Right hindlimb (tissue), 1 donor: ENCODE measurements at places on chromosomes 7 and 10.
A peak's percentile ranks its signal among the peaks of the same experiment; 100 is the strongest.

GRCh38 chr10:88693392-88694020, 12.5 kb upstream of the LIPK start:
- no peak for DNase-seq

DNA sequence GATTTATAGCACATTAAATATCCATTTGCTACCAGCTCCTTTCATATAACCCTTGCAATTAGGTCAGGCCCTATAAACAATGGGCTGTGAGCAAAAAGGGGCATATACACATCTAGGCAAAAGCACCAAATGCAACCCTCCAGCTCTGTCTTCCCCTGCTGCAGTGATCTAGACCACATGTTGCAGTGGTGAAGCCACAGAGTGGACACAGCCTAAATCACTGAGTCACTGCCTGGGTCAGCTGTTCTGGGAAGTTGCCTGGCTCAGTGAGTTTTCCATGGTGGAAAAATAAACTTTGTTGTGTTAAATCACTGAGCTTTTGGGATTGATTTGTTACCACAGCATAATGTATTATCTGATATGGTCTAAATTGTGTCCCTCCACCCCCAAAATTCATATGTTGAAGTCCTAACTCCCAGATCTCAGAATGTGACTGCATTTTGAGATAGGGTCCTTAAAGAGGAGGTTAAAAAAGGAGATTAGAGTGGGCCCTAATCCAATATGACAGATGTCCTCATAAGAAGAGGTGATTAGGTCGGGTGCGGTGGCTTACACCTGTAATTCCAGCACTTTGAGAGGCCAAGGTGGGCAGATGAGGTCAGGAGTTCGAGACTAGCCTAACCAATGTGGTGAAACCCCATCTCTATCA, 70.4 kb downstream of the ZFAND4 start:
- DNase-seq = no peak

GRCh38 chr10:6494936-6495592, 85.0 kb downstream of the PRKCQ start:
- no peak for DNase-seq

DNA sequence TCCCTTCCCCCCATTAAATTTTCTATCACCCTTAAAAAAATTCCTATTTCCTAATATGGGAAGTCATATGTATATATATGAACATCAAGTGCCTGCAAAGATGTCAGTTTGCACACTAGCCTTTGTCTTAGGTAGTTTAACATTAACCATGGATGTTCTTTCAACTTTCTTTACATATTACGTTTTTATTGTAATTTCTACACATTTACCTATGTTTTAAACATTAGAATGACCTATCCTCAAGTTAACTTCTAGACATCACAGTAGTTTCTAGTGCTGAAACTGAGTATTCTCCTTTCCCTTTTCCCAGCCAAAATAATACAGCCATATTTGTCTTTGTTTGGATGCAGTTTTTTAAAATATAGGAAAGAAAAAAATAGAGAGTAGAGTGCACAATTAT, 5.8 kb downstream of the DLX6 start:
- no peak for DNase-seq

DNA sequence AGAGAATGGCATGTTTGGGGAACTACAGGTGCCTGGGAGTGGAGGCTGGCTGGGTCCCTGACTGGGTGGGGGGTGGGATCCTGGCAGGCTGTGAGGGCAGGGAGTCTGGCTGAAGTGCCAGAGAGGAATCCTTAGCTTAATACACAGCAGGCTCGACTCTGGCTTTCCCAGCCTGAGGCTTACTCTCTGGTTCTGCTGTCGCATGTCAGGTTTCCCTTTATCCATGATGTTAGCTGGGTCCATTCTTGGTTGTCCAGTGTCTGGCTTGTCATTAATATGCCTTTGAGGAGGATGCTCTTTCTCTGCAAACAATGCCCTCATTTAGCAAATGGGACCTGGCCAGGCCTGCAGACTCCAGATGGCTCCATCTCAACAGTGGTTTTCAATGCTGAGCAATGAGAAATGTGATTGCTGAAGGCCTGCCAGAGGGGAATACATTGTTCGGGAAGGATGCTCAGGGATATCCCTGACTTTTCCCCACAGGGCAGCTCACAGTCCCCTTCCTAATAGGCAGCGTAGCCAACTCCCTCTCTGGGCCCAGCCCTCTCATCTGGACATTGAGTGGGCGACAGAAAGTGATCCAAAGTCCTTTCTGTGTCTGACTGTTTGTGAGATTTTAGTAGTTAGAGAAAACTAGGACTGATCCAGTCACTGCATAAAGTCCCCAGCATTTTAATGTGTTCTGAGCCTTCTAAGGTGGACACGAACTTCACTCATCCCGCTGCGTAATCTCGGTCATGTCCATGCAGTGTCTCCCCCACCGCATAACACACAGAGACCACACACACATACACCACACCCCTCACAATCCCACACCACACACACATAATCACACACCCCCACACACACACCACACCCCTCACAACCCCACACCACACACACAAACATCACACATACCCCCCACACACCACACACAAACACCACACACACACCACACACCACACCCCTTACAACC, 124.9 kb downstream of the ANLN start:
- no peak for DNase-seq

DNA sequence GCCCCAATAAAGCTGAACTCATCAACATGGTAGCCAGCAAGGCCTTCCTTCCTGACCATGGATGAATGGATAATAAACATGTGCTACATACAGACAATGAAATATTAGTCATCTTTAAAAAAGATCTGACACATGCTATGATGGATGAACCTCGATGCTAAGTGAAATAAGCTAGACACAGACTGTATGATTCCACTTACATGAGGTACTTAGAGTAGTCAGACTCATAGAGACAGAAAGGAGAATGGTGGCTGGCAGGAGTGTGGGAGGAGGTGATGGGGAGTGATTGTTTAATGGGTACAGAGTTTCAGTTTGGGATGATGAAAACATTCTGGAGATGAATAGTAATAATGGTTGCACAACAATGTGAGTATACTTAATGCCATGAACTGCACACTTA, 114.1 kb upstream of the SORCS3 start:
- DNase-seq = no peak

DNA sequence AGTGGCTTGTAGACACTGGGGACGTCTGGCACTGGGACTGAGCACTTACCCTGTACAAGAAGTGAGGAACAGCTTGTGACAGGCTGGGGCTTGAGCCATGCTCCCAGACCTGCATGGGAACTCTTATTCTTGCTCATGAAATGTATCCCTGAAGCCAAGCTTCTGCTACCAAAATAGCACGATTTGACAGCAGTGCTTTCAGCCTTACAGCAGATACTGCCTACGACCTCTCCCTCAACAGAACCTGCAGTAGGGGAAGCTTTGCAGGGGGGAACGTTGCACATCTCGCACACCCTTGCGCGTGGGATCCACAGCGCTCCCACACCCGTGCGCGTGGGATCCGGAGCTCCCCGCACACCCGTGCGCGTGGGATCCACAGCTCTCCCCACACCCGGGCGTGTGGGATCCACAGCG, 88.0 kb downstream of the CREM start:
- no peak for DNase-seq

GRCh38 chr7:71485586-71485985, 353.6 kb downstream of the GALNT17 start:
- DNase-seq = no peak

- no peak for DNase-seq
These were observed 62.8 kb downstream of the PPP1R3A start for GRCh38 chr7:113856010-113856409.

- DNase-seq = peak; percentile 80
These were observed 820 bp downstream of the WAC start for GRCh38 chr10:28533571-28534304.

GRCh38 chr10:14926722-14927416, 27.0 kb downstream of the DCLRE1C start:
- no peak for DNase-seq

- DNase-seq = no peak
These were observed 519.4 kb downstream of the GLRX3 start for GRCh38 chr10:130655313-130656186.

GRCh38 chr7:116224492-116225098, 14.3 kb downstream of the TES start:
- DNase-seq = no peak

- DNase-seq = no peak
These were observed 102.1 kb downstream of the RTKN2 start for GRCh38 chr10:62166331-62167131.

- DNase-seq = peak; percentile 64
These were observed 139.4 kb downstream of the KCND2 start for GRCh38 chr7:120412139-120413050.

GRCh38 chr7:139084709-139085108, 24.8 kb downstream of the ZC3HAV1 start:
- no peak for DNase-seq

- DNase-seq = peak; percentile 24
These were observed 47.5 kb downstream of the CAMK2B start for GRCh38 chr7:44277851-44278250.

DNA sequence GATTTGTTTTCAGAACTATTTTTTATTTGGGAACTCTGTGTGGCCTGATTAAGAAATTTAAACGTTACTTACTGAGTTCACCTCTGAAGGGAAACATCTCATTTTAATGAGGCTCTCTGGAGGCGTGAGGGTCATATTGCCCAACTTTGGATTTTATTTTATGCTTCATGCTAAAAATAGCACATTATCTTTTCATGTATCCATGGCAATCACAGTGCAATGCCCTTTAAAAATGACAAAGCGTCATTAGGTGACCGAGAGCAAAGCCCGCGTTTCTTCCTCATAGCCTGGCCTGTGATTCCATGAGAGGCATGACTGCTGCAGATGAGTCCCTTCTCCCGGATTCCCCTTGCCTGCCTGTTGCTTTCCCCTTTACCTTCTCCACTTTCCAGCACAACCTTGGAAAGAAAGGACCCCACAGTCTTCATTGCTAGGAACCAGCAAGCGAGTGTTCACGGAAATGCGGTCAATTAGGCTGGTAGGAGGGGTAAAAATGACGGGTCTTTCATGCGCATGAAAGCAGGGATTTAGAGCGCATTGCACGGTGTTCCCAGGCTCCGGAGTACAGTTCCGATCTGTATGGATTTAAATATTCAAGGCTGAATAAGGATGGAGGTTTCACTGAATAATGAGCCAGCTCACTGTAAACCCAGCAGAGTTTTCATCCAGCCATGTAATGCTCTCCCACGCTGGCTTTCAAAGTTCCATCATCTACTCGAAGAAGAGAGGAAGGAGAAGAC, 98.2 kb upstream of the PITRM1 start:
- DNase-seq = no peak

- DNase-seq = no peak
These were observed 15.2 kb downstream of the OAT start for GRCh38 chr10:124403548-124403947.

DNA sequence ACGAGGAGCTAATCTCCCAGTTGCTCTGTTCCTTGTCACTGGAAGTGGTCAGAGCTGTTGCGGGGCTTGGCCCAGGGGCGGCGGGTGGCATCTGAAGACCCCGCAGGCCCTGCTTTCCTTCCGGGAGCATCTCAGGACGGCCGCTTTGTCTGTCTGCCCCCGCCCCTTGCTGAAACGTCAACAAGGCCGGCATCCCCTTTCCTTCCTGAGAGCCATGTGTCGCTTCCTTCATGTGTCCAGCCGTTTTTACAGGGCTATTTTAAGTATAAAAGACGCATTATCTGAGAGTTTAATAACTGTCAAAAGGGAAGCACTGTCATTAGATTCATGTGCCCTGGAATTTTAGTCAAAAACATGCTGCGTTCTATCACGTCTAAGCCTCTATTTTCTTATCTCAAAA, 110.4 kb downstream of the CUX1 start:
- no peak for DNase-seq

DNA sequence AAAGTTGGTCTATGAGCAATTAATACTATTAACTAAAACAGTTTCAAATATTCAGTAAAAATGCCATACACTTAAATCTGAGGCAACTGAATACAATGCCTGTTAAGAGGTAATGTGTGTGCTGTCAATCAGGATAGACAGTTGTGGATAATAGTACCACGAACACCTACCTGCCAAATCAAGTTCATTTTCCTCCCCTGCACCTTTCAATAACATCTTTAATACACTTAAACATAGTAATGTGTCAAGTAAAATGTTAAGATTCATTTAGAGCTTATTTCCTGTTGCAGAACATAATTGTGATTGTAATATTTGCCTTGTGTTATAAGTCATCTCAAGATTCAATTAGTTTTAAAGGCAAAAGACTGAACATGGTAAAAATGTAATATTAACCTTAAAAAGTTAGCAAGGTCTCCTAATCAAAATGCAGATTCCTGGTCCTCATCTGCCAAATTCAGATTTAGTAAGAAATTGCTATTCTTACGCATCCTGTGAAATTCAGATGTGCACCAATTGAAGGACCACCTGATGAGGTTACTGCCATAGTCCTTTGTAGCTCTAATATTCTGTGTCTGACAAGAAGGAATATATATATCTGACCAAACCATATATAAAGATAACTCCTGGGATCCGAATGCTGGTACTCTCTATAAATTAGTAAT, 37.1 kb downstream of the COL1A2 start:
- DNase-seq = no peak

DNA sequence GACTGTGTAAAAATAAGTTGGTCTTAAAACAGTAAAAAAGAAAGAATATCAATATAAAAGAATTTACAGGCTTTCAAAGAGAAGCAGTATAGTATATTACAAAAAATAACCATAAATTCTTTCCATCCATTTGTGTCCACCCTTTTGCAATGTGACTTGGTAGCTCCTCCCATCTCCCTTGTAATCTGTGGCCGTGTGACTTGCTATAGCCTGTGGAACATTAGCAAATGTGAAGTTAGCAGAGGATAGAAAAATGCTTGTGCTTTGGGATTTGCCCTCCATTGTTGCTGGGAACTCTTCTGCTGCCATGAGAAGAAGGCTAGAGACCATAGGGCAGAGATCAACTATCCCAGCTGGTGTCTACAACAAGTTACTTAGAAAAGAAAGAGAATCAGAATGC, 30.2 kb downstream of the KLHL7 start:
- no peak for DNase-seq

GRCh38 chr7:132133501-132133900, 442.8 kb downstream of the PLXNA4 start:
- no peak for DNase-seq

- DNase-seq = no peak
These were observed 47.5 kb downstream of the EPC1 start for GRCh38 chr10:32299354-32299980.
